ENCODE measurements at places on chromosomes 12 and 14. TPM values are rescaled to one million over a fixed set of nuclear protein-coding genes. Genes with fewer than 3 reads are reported as not detected.
A peak's percentile ranks its signal among the peaks of the same experiment; 100 is the strongest.

DNA sequence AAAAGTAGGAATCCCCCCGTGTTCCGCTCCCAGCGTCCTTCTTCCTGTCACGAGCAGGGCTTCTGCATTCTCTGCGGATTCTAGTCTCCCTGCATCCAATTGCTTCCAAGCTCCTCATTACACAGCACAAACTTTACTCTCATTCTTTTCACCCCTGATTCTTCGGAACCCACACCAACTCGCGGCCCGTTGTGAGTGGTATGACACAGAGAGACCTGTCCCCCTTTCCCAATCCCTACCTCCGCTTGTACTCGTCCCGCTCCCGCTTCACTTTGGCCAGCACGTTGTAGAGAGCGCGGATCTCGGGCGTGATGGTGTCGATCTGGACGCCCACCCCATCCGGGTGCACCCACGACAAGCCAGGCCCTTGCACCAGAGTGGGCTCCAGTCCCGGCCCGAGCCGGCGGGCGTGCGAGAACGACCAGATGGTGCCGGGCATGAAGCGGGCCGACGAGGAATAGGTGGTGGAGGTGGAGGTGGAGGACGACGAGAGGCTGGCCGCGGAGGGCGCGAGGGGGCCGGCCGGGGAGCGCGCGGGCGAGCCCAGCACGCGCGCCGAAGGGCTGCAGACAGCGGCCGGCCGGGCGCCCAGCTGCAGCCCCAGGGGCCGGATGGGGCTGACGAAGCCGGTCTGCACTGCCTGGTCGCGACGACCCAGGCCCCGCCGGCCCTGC, 687 bp downstream of the IFFO1 start:
- DNase-seq: peak; percentile 57

- DNase-seq: no peak
Observed at GRCh38 chr14:68229423-68230100, 410.0 kb downstream of the RAD51B start.

DNA sequence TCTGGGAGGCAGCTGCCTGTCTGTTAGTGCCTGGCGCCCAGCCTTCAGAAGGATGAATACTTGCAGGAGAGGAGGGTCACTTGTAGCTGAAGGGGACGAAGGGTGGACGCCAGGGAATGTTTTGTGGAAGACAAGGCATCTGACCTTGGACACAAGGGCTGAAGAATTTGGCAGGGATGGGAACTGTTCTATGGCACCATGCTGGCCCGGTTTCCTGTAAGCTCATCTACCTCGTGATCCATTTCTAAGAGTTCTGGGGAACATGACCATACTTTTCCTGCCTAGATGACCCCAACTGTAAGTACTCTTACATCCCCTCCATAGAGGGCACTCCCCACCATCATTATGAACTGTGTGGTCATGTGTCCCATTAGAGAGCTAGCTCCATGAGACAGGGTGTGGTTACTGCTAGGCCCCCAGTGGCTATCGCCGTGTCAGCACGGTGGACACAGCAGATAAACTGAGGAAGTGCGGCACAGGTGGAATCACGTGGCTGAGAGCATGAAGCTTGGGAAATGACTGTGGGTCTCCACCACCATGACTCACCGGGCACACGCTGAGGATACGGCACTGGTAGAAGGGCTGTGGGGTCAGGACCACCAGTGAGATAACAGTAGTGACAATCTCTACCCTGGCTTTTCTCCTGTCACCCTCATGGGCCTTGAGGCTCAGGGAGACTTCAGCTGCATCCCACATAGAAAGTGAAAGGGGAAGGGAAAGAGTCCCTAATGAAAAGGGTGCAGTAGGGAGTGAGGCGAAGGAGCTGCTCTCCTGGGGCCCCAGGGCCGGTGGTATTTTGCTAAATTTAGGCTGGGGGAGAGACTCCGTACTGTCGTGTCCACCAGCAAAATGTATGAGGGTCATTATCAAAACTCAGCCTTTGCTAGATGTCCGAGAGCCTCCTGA, 252.6 kb downstream of the FOXN3 start:
- no peak for DNase-seq

- no peak for DNase-seq
Observed at GRCh38 chr14:35072226-35072625, 26.2 kb downstream of the FAM177A1 start.

DNA sequence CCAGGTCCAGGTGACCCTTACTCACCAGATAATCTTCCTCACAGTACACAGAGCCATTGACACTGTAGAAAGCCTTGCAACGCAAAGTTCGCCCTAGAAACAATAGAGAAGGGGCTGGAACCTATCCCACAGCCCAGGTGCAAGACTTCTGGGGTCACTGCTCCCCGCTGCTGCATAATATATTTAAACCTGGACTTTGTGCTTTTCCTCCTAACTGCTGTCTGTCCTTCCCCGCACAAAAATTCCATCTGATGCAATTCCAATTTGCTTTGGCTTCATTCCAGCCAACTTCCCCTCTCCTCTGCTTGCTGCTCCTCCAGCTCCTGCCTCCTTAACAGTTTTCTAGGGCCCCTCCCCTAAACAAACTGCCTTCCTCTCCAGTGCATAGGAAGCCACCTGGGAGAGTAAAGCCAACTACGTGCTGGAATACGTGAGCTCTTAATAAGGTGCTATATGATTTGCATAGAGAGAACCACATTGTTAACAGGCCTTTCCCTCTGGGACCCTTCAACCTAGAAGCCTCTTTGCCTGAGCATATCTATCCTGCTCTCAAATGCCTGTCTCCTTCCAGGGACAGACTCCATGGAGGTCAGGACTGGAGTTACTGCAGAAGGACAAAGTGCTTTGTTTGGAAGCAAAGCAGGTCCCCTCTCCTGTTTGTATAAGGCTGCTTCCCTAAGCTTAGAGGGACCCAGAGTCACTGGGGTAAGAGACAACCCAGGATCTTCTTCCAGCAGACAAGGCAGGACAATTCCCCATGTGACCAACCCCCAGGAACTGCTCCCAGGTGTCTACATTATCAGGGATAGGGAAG, 5.5 kb downstream of the AJUBA start:
- DNase-seq: peak; percentile 25

GRCh38 chr12:6468283-6468575, 2.2 kb downstream of the VAMP1 start:
- peak; percentile 79 for DNase-seq

- no peak for DNase-seq
Observed at GRCh38 chr12:110627500-110628195, 13.7 kb downstream of the TCTN1 start.

- no peak for DNase-seq
Observed at GRCh38 chr12:3871356-3871755, 1.8 kb downstream of the PARP11 start.

- DNase-seq: peak; percentile 21
Observed at GRCh38 chr14:24259282-24260025, 3.5 kb downstream of the TGM1 start.

- no peak for DNase-seq
Observed at GRCh38 chr14:94868772-94869072, 98.8 kb upstream of the GSC start.

DNA sequence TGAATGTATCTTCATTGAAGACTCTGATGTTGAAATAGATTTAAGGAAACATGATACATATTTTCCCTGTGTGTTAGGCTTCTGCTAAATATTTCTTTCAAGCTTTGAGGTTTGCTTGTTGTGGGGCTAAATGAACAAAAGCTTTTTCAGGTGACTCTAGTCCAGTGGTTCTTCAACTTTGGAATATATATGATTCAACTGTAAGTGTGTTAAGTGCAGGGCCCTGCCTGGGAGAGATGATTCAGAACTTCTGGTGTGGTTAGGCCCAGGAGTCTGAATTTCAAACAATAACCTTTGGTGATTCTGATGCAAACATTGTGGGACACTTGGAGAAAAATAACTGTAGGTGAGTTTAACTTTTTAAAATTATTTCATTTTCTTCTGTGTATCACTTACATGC, 93.0 kb downstream of the TRHDE start:
- no peak for DNase-seq

DNA sequence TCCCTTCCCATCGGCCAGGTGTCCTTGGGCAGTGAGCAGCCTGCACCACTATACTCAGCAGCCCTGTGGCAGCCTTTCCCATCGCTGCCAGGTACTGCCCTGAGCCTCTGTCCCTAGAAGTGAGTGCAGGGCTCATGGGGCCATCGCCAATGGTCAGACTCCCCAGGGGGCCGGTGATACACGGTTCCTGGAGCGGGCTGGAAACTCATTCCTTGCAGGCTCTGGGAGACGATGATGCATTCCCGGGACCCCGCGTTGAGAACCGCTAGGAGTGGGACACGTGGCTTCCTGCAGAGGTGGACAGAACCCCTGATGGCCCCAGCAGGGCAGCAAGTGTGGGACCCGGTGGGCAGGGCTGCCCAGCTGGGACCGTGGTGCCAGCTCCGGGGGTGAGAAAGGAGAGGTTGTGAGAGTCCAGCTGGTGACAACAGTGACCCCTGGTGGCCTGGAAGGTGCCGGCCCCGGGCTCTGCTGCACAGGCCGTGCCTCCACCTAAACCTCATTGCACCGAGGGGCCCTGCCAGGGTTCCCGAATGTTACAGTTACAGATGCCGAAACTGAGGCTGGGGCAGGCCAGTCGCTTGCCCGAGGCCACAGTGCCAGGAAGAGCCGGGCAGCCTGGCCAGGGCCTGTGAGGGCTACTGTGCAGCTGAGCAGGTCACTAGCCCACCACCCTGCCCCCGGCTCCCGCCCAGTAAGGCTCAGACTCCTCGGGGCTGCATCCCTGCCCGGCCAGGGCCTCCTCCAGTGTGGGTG, 33.8 kb downstream of the FBRSL1 start:
- peak; percentile 70 for DNase-seq

DNA sequence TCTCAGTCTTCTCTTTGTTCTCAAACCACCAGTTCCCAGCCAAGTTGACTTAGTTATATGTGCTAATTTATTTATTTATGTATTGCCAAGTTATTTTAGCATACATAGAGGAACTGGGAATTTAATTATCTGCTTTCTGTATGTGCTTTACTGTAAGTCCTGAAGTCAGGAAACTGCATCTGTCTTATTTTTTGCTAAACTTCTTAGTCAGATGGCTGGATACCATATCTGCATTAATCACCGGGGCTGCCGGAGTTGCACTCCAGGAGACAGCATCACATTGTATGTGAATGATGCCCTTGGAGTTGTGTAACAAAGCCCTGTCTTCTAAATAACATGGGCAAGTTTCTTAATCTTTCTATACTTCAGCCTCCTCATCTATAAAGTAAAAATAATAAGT, 96.2 kb downstream of the MON2 start:
- DNase-seq: peak; percentile 89

GRCh38 chr12:27780612-27781408, 774 bp upstream of the MANSC4 start:
- DNase-seq: peak; percentile 64

GRCh38 chr12:79351251-79351650, 339.5 kb downstream of the PAWR start:
- no peak for DNase-seq

- no peak for DNase-seq
Observed at GRCh38 chr12:114888928-114889584, 205.1 kb upstream of the TBX3 start.

DNA sequence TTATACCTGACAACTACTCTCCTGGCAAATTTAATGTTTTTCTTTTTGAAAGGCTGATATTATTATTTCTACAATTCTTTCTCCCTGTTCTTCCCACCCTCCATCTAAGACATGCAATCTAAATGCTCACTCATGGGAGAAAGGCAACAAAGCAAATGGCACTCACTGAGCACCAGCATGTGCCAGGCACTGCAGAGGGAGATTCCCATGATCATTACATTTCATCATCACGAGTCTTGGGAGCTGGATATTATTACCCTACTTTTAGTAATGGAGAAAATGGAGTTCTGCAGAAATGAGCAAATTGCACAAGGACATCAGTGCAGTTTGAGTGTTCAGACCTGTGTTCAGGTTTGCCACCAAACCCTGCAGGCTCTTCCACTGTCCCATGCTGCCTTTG, 27.9 kb downstream of the PPM1H start:
- DNase-seq: no peak

DNA sequence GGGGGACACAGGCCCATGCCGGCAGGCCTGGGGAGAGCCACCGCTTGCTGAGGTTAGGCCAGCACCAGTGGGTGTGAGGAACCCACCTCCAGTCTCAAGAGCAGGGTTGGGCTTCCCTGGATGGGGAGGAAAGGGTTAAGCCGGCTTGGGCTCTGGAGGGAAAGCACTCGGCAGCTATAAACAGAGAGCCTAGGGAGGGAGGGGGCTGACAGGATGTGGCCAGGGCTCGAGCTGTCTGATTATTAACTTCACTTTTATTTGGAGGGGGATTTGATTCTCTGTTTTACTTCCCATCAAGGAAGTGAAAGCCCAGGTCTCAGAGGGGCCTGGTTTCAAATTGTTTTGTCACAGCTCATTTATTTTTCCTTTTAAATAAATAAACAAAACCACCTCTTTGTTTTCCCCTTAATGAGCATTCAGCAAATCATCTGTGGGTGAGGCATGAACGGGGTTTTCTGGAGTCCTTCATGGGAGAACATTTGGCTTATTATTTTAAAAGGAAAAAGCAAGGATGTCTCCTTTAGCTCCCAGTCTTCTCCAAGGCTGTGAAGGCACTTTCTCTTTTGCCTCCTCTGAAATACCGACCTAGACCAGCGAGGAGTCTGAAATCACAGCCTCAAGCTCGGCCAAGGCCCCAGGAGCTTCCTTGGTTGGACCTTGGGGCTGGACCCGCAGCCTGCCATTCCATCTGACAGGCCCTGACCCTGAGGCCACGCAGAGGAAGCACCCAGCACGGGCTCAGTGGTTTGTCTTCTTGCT, 21.9 kb upstream of the ZFP36L1 start:
- peak; percentile 66 for DNase-seq

- no peak for DNase-seq
Observed at GRCh38 chr12:127489061-127489460, 777.9 kb upstream of the TMEM132C start.

DNA sequence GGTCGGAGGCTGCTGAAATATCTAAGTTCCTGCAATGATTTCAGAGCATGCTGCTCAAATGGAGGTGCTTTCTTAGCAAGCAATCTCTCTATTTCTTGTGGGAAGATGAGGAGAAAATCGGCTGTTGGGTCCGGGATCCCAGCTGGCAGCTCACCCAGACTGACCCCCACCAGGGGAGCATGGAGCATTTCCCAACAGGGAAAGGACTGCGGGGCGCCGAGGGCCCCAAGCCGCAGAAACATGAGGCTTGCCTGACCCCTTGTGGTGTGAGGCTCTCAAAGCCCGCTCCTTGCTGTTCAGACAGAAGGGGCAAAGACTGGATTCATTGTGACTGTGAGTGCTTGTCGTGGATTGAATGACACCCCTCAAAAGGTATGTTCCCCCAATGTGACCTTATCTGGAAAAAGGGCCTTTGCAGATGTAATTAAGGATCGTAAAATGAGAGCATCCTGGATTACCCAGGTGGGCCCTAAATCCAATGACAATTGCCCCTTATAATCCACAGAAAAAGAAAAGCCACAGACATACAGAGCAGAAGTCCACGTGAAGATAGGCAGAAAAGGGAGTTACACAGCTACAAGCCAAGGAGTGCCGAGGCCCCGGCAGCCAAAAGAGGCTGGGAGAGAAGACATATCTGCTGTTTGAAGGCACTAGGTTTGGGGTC, 116.3 kb upstream of the VASH1 start:
- peak; percentile 58 for DNase-seq

The SPTB gene
- 0.11 TPM for total RNA-seq

The KRT2 gene
- total RNA-seq: not detected

The PTPRO gene
- total RNA-seq: 0.22 TPM

The SYNE3 gene
- total RNA-seq: 4.8 TPM
